Lower lobe of right lung (tissue), 2 donors: ENCODE measurements at places on chromosomes 3 and 15. TPM values are rescaled to one million over a fixed set of nuclear protein-coding genes. Genes with fewer than 3 reads are reported as not detected.

GRCh38 chr3:51471775-51472652 lies 27.8 kb downstream of the DCAF1 start:
- no peak for DNase-seq

DNA sequence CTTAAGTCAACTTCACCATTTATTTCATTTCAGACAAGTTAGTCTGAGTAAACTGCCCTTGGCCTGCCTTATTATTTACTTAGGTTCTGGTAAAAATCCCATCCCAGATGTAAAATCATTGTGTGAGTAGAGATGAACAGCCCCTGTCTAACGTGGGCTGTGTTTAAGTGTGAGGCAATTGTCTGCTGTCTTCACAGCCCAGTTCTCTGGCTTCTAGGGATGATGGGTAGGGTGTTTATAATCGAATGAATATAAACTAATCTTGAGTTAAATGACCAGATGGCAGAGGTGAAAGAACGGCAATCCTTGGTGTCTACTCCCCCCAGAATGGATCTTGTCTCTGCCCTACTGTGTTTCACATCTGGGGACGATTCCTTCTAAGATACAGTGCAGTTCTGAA lies 20.8 kb downstream of the PPARG start:
- no peak for DNase-seq

DNA sequence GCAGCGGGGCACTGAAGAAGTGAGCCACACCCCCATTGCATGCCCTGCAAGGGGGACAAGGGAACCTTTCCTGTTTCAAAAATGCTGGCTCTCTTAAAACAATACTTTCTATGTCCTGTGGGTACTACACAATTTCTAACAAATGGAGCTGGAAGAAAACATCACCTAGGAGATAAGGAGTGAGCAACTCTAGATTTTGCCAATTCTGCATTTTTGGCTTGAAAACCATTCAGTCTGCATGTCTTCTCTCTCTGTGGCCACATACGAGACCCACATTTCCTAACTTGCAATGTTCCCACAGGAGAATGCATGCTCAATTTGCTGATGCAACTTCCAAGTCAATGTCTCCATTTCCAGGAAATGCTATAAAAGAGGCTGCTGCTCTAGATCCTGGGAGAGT lies 662.0 kb downstream of the SQOR start:
- no peak for DNase-seq

The RARB gene
- total RNA-seq = 5.6 TPM

The UPK1B gene
- total RNA-seq = not detected

- no peak for DNase-seq
Observed at GRCh38 chr3:150736903-150737832, 25.8 kb downstream of the SIAH2 start.

The NRROS gene
- total RNA-seq = 20.7 TPM

GRCh38 chr15:62975515-62975914 lies 67.0 kb upstream of the TPM1 start:
- DNase-seq = no peak

DNA sequence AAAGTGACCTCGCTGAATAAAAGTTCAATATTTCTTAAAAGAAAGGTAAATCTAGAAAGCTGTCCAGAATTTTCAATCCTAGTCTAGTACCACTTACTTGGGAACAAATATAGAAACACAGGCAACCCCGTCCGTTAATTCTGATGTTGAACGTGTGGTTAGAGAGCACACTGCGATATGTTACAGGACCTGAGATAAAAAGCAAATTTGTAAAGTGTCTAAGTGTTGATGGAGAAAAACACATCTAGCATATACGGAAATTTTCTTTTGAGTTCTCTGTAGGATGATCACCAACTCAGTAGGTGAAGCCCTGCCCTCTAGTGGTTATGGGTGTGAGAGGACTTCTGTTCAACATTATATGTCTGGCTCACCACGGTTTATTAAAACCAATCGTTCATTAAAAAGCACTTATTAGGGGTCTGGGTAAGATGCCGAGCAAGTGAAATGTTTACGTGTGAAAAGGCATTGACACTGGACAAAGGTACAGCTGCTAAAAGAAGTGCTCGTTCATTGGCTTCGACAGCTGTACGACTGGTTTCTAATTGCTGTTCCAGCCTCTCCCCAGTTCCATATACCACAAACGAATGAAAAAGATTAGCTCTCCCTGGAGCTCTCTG lies 1.0 kb upstream of the ATP2C1 start:
- DNase-seq = no peak

DNA sequence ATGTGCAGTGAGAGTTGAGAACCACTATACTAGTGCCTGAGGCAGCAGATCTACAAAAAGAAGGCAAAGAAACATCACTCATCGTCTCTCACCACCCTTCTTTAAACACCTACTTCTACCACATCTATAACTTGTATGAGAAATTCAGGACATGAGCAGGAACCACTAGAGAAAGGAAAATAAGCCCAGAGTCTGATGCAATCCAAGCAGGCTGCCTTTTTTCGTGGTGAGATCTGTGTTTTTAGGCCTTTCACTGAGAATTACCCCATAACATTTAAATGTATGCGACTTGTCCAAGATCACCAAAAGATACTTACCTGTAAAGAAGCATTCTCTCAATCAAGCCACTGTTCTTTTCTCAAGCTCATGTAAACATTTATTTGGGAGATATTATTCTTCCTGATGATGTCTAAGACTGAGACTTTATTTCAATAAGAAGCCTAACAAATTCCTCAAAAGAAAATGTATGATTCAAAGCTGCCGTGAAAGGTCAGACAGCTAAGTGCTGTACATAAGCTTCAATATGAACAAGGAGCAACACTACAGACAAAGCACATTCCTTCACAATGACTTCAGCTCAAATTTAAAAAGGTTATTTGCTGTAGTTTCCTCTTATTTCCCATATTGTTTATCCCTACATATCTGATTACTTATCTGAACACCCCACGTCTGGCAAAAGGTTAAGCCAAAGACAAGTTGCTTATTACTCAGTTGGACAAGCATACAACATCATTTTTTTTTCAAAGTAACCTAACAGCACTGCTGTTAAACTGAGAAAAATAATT lies 16.5 kb downstream of the SPICE1 start:
- DNase-seq = no peak

GRCh38 chr15:79970181-79970580 lies 815 bp downstream of the BCL2A1 start:
- DNase-seq = no peak
